HT-29 (cell line): ENCODE measurements at places on chromosomes 13 and 19.

GRCh38 chr19:35002037-35002535, 2.0 kb downstream of the GRAMD1A start:
- DNase-seq = no peak

DNA sequence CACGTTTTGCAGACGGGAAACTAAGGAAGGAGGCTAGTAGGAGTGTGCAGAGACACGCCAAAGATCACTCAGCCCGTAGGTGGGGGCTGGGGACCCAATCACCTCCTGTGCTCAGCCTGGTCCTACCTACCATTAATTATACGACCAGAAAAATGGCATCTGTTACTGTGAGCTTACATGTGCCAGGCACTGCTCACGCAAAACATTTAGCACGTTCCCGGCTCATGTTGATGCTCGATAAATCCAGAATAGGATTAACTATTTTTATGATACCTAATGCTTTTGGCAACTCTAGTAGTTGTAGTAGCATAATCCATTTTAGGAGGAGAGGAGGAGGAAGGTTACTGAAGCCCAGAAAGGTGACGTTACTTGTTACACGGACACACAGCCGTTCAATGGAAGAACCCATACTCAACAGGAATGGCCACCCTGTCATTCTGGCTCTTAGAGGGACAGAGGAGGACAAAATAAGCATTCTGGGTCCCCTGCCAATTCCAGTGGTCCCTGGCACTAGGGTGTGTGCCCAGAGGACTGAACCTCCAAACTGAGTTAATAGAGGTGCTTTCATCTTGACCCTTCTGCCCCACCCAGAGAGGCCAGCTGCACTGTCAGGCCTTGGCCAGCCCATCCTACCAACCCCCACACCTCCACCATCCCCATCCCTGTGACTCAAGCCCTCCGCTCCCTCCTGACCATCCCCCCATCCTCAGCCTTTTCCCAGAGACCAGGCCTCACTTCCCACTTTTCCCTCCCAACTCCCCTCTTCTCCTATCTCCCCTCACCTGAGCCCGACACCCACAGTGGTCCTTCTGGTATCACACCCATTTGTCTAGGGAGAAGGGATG, 5.0 kb upstream of the EML2 start:
- DNase-seq = no peak

DNA sequence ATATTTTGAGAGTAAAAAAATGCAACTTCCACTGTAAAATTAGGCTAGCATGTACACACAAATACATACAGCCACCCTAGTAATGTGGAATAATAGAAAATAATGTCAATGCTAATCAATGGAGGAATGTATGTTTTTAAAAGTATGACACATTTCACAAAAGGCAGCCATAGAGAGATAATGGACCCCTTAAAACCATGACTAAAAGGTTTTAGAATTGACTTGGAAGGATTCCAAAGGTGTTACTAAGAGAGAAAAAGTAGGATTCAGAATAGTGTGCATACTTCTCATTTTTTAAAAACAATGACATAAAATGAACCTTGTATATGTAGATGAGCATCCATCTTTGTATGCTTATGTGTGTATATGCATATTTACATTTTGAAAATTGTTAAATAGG, 597.9 kb upstream of the PCDH9 start:
- no peak for DNase-seq

DNA sequence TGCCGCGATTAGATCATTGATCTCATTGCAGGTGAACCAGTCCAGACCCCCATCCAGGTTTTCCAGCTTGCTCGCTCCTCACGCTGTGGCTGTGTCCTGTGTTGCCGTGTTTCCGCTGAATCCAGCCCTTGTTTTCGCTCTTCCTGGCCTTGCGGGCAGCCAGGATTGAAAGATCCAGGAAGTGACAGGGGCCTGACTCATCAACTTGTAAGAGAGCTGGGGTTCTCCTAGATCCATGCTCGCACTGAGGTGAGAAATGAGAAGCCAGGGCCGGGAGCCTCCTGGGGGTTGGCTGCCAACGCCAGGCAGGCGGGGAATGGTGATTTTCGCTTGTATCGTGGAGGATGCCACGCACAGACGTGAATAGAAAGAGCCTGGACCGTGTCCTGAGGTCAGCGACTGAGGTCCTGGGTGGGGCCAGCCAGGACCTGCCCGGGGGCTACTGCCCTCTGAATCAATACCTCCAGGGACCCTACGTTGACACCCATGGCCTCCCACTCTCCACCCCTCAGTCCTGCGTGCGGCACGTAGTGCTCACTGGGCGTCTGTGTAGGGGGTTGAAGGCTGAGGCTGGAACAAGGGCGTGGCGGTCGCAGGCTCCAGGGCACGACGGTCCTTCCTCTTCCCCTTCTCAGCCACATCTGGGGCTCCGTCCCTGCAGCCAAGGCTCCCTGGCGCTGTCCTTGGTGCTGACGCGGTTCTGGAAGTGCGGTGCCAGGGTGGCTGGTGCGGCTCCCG, 7.3 kb upstream of the PTPRH start:
- DNase-seq = peak; percentile 99

DNA sequence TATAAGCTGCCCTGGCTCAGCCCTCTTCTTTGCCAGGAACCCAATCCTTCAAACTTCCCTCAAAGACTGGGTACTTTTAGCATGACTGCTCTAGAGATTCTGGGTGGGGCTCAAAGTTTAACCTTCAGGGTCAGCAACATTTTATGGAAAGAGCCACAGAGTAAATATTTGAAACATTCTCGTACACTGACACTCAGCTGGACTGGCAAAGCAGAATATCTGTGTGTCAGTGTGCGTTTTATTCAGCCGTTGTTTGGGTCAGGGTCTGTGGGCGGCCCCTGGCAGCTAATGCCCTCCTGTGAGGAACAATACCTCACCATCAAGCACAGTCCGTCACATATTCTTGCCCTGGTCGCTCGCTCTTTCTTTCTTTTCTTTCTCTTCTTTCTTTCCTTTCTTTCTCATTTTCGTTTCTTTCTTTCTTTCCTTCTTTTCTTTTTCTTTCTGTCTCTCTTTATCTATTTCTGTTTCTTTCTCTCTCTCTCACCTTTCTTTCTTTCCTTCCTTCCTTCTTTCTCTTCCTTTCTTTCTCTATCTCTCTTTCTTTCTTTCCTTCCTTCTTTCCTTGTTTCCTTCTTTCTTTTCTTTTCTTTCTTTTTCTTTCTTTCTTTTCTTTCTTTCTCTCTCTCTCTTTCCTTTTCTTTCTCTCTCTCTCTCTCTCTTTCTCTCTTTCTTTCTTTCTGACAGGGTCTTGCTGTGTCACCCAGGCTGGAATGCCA, 10.7 kb downstream of the DPRX start:
- peak; percentile 22 for DNase-seq

- no peak for DNase-seq
Observed at GRCh38 chr13:33052506-33053280, 36.5 kb downstream of the KL start.

DNA sequence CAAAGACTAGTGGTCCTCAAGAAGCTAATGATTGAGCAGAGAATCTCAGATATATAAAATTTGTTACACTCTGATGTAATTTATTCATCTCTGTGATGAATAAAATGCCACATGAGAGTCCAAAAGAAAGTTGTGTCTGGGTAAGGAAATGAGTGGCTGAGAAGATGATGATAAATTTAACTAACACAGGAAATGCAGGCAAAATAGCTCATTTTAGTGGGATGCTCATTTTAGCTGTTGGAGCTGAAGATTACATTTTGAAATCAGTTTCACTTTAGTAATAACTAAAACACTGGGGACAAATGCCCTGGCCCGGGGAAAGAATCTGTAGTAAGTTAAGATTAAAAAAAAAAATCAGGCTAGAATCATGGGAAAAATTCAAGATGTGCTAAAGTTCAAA, 35.2 kb downstream of the SPRY2 start:
- no peak for DNase-seq

GRCh38 chr19:50639121-50640112, at the start of gene SYT3:
SYT3 (minus strand) TSS chr19:50639881; CDS start chr19:50637411, 2,470 bp downstream.
- DNase-seq = no peak

DNA sequence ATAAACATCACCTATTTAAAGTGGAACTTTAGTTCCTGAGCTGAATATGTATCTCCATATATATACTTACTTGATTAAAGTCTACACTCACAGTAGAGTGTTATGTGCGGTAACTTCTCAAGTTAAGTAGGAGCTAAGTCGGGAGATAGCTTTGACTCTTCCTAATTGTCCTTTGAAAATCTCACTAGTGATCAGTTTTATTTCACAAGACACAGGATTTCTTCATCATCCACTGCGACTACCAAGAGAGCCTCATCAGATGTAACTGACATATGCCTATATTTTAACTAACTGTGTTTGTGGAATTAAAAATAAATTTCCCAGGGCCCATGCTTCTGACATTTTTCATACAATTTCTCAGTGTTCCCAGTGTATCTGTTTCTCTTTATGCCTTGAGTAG, 1664.0 kb downstream of the EFNB2 start:
- DNase-seq = no peak

DNA sequence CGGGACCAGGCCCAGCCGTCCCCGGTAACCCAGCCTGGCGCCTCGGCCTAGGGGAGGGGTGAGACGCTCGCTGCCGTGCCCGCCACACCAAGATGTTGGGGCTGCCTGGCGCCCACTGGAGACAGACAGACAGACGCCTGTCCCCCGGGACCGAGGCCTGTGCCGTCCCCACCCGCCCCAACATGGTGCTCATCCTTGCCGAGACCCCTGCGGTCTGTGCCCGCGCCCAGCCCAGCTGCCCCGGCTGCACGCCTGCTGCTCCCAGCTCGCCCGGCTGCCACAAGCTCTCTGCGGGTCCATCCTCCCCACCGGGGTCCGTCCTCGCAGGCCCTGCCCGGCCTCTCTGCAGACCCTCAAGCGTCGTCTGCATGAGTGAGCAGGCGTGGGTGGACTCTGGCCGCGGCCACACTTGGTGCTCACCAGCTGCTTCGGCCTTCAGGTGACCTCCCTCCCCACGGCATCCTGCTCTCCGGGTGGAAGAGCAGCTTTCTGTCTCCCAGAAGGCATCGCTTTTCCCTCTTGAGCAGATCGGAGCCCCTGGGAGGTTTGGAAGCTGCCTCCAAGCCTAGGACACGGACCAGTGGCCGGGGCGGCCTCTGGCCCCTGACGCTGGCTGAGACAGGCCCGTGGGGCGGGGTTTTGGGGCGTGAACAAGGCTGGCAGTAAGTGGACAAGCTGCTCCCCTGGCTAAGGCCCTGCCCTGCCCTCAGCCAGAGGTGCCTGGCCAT, 6.7 kb upstream of the TMPRSS9 start:
- no peak for DNase-seq

- no peak for DNase-seq
Observed at GRCh38 chr13:102945324-102945815, 99.5 kb downstream of the ERCC5 start.

- DNase-seq = no peak
Observed at GRCh38 chr13:76853921-76854608, 32.1 kb downstream of the KCTD12 start.

- peak; percentile 100 for DNase-seq
Observed at GRCh38 chr19:38849860-38850435, at the start of gene HNRNPL. HNRNPL (minus strand) TSS chr19:38849986; CDS start chr19:38849966, 20 bp downstream.

- DNase-seq = no peak
Observed at GRCh38 chr13:61275251-61275650, 140.4 kb downstream of the PCDH20 start.

- DNase-seq = no peak
Observed at GRCh38 chr13:91948736-91949135, 550.3 kb downstream of the GPC5 start.
